ENCODE measurements at places on chromosomes 6 and 20.

- no peak for DNase-seq
These were observed 20.9 kb upstream of the KLHL31 start for GRCh38 chr6:53686355-53686940.

DNA sequence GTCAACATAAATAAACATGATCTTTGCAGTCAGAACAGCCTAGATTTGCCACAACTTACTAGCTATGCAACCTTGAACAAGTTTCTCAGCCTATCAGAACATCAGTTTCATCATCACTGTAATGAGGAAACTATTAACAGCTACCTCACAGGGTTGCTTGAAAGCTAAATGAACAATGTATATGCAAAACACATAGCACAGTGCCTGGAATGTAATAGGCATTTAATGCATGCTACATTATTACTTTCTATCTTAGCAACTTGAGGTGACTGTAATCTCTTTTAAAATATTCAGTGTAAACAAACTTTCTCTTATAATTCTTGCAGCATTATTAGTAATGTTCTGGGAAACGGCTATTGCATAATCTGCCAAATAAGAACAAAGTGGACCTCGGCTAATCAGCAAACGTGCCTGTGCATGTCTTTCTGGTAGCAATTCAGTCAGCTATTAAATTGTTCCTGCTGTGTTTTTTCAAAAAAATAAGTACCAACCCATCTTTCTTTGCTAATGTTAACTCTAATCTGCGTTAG is 61.5 kb downstream of the SYNE1 start:
- DNase-seq: no peak

GRCh38 chr20:11769825-11770224 is 147.9 kb upstream of the BTBD3 start:
- no peak for DNase-seq

GRCh38 chr6:145277358-145278086 is 457.8 kb downstream of the EPM2A start:
- DNase-seq: no peak

DNA sequence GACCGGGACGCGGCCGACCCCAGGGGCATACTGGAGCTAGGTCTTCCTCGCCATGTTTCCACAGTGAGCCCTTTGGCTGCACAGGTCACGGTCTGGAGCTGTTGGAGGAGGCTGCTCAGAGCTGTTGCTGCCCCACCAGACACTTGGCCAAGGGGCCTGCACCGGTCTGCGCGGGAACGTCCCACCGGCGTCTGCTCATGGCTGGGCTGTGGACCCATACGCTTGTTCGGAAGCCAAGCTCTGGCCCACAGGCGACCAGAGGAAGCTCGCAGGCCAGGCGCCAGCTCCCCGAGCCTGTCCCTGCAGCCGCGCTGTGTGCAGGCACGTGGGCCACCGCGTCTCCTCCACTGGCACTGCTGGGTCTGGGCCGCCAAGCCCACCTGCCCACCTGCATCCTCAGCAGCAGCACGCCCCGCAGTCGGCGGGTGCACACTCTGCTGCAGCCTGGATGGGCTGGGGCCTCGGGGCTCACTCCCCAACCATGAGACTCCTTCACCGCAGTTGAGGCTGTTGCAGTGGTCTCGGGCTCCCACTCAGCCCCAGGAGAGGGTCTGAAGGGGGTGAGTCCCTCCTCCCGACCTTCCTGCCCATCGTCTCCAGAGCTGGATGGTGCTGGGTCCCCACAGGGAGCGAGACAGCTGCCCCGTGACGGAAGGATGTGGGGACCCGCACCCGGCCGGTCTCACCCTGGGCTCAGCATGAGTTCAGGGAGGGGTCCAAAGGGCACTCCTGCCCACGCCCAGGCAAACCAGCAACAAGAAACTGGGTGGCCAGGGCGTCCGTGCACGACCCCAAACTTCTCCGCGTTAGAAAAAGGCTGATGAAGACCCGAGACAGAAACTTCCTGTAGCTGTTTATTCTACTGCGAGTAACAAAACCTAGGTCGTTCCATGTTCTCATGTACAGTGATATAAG is 15.5 kb upstream of the TCFL5 start:
- DNase-seq: no peak

- no peak for DNase-seq
These were observed 22.7 kb upstream of the MOCS1 start for GRCh38 chr6:39956936-39957335.

DNA sequence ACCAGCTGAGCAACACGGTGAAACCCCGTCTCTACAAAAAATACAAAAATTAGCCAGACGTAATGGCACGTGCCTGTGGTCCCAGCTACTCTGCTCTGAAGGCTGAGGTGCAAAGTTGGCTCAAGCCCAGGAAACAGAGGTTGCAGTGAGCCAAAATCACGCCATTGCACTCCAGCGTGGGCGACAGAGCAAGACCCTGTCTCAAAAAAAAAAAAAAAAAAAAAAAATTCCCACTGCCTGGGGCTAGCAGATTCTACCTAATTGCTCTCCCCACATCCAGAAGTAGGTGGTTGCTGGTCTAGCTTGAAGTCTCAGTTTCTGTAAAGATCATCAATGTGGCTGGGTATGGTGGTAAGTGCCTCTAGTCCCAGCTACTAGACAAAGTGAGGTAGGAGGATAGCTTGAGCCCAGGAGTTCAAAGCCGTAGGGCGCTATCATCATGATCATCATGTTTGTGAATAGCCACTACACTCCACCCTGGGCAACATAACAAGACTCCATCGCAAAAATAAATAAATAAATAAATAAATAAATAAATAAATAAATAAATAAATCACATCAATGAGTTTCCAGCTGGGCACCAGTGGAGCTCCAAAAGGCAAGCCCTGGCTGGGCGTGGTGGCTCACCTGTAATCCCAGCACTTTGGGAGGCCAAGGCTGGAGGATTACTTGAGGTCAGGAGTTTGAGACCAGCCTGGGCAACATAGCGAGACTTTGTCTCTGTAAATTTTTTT is 6.3 kb upstream of the AP5S1 start:
- DNase-seq: no peak

- DNase-seq: no peak
These were observed 70.5 kb upstream of the TOX2 start for GRCh38 chr20:43843965-43844660.

DNA sequence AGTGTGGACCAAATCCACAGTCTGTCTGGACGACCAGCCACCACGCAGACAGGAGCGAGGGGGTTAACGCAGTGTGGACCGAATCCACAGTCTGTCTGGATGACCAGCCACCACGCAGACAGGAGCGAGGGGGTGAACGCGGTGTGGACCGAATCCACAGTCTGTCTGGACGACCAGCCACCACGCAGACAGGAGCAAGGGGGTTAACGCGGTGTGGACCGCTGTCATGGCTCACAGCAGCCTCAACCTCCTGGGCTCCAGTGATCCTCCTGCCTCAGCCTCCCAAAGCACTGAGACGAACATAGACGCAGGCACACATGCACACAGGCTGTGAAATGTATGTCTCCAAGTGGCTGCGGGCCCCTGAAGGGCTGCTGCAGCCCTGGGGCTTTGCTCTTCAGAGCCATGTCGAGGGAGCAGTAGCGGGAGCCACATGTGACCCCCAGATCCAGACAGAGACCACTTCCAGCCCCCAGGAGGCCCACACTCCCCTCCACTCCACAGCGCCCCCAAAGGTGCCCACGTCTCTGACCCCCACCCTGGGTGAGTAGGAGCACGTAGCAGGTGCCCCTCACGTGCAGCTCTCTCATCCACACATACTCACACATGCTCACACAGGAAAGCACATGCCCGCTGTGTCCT is 98.1 kb downstream of the YTHDF1 start:
- no peak for DNase-seq

- no peak for DNase-seq
These were observed 17.8 kb upstream of the FKBP5 start for GRCh38 chr6:35706468-35706867.

DNA sequence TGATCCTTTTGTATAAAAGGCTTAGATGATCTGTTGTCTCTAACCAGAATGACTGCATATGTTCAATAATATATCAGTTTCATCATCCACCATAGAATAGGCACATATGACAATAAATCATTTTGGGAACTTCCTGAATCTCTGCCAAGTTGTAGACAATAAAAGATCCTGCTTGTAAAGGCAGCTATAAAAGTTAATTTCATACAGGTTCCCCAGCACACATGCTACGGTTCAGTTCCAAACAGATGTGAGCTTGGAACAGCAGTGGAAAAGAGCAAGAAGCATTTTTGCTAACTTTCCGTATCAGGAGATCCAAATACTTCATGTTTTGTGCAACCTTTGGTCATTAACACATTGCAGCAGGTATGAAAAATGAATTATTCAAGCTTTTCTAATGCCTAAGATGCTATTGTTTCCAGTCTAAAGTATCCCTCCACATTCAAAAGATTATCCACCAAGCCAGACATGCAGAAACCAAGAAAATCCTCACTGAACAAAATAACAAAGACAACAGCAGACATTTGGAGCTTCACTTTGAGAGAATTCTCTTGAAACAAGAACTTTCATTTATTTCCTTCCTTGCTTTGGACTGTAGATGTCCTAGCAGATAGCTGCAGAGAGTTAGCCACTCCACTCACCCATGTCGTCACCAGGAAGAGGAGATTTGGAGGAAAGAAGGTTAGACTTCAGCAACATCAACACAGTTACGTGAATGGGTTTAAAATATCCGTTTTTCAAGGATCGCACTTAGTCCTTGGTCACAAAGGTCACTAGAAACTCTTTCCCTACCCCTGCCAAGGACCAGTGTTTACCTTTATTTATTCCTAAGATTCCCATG is 453.5 kb upstream of the JARID2 start:
- DNase-seq: no peak

- no peak for DNase-seq
These were observed 30.4 kb downstream of the ATXN1 start for GRCh38 chr6:16730738-16731477.

- no peak for DNase-seq
These were observed 502.4 kb downstream of the LMBRD1 start for GRCh38 chr6:69294407-69294806.

DNA sequence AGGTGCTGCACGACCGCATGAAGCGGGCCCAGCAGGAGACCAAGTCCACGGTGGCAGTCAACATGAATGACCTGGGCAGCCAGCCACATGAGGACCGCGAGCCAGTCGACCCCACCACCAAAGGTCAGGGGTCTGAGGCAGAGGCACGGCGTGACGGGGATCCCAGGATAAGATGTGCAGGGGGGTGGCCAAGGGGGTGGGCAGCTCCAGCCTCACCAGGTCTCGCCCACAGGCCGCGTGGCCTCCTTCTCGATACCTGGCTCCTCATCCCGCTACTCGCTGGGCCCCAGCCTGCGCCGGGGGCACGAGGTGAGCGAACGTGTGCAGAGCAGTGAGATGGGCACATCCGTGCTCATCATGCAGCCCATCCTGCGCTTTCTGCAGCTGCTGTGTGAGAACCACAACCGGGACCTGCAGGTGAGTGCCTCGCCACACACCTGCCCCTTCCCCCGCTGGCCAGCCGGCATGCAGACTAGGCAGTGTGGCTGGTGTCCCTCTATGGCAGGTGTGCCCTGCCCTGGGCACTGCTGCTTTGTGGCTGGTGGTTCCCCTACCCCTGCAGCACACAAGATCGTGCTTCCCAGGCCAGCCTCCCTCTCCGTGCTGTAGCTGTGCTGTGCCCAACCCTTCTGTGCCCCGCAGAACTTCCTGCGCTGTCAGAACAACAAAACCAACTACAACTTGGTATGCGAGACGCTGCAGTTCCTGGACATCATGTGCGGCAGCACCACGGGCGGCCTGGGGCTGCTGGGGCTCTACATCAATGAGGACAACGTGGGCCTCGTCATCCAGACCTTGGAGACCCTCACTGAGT is 25.9 kb downstream of the UQCC2 start:
- DNase-seq: no peak

- DNase-seq: no peak
These were observed 5.3 kb downstream of the RNF8 start for GRCh38 chr6:37359039-37359438.

DNA sequence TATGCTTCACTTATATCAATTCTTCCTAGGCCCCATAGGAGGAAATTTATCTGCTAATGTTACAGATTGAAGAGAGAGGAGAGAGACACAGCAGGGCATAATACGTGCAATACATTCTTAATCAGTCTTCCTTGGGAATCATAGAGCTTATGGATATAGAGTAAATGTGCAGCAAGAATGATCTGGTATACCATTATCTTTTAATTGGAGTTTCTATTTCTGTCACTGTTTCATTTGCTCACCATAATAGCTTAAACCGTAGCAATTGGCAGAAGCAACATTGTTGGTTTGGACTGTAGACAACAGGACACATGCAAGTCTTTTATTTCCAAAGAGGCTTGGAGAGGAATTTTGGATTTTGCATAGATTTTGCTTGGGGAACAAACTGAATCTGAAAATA is 68.1 kb upstream of the PCSK2 start:
- DNase-seq: no peak

DNA sequence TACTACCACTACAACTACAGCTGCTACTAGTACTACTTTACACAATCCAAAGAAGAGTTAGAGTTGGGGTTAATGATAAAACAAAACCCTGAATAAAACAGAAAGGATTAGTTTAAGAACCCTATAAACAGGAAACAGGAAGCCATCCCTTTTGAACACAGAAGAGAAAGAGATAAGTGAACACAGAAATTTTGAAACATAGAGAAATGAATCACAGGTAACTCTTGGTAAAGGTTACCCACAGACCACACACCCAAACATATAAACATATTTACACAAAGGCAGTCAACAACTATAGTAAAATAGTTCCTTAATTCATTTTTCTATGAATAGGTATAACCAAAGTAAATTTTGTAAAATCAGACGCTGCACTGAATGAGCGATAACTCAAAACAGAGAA is 98.1 kb downstream of the RNGTT start:
- no peak for DNase-seq

- DNase-seq: no peak
These were observed 164.0 kb upstream of the RUNX2 start for GRCh38 chr6:45163952-45164766.

DNA sequence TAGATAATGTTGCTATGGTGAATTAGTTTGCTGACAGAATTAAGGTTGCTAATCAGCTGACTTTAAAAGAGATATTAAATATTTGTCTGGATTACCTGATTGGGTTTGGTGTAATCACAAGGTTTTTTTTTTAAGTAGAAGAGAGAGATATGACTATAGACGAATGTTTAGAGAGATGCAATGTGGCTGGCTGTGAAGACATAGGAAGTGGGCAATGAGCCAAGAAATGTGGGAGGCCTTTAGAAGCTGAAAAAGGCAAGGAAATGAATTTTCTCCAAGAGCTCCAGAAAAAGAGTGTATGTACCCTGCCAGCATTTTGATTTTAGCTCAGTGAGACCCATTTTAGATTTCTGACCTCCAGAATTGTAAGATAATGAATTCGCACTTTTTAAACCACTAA is 598.3 kb downstream of the PKHD1 start:
- no peak for DNase-seq
